ENCODE measurements at places on chromosomes 4 and X. TPM values are rescaled to one million over a fixed set of nuclear protein-coding genes. Genes with fewer than 3 reads are reported as not detected.

The ADH6 gene
- 0.13 TPM for total RNA-seq

The ETDC gene
- not detected for total RNA-seq

The GCNA gene
- 1.7 TPM for total RNA-seq

The VGLL1 gene
- total RNA-seq: not detected

The HAND2 gene
- total RNA-seq: 0.41 TPM

The CSAG1 gene
- total RNA-seq: 0.24 TPM

The DACH2 gene
- not detected for total RNA-seq

The PROM1 gene
- 0.58 TPM for total RNA-seq

The ITIH6 gene
- total RNA-seq: not detected

The CFAP47 gene
- not detected for total RNA-seq

The RTL5 gene
- 2.2 TPM for total RNA-seq

The MTHFD2L gene
- total RNA-seq: 10.1 TPM

The DGKK gene
- not detected for total RNA-seq

The CHRNA9 gene
- total RNA-seq: 0.98 TPM

The ZIC3 gene
- total RNA-seq: not detected

The RBM47 gene
- total RNA-seq: 29.2 TPM

The SOWAHB gene
- 0.02 TPM for total RNA-seq
